Stimulated activated naive CD4-positive, alpha-beta T cell (primary cell): ENCODE measurements at places on chromosomes 1 and 21.

DNA sequence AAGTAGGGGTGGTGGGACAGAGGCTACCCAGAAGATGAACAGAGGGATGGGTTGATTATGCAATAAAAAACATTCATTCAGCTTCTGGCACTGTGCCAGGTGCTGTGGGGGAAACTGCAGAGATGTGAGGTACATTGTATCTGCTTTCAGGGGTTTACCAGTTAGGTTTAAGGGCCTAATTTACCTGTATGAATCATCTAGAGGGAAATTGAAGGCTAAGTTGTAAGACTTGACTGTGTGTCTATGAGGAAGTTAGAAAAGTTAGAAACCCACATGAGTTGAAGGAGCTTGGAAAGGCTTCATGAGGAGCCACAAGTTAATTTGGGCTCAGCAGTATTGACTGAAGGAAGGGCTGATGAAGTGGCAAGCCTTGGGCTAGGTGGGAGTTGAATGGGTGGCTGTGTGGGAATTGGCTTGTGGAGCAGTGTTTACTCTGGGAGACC is 36.7 kb upstream of the APOBEC4 start:
- DNase-seq = no peak

- no peak for DNase-seq
Measured at GRCh38 chr1:98793136-98793535, 131.6 kb downstream of the SNX7 start.

- no peak for DNase-seq
Measured at GRCh38 chr1:222034790-222035189, 292.9 kb upstream of the DUSP10 start.

DNA sequence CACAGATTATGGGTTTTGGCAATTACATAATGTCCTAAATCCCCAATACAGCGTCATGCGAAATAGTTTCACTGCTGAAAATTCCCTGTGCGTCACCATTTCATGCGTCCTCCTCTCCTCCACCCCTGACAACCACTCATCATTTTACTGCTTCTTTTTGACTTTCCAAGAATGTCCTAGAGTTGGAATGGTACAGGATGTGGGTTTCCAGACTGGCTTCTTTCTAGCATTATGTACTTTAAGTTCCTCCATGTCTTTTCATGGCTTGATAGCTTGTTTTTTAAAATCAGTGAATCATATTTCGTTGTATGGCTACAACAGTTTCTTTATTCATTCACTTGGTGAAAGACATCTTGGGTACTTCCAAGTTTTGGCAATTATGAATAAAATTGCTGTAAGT is 7.4 kb downstream of the NBPF3 start:
- DNase-seq = no peak

DNA sequence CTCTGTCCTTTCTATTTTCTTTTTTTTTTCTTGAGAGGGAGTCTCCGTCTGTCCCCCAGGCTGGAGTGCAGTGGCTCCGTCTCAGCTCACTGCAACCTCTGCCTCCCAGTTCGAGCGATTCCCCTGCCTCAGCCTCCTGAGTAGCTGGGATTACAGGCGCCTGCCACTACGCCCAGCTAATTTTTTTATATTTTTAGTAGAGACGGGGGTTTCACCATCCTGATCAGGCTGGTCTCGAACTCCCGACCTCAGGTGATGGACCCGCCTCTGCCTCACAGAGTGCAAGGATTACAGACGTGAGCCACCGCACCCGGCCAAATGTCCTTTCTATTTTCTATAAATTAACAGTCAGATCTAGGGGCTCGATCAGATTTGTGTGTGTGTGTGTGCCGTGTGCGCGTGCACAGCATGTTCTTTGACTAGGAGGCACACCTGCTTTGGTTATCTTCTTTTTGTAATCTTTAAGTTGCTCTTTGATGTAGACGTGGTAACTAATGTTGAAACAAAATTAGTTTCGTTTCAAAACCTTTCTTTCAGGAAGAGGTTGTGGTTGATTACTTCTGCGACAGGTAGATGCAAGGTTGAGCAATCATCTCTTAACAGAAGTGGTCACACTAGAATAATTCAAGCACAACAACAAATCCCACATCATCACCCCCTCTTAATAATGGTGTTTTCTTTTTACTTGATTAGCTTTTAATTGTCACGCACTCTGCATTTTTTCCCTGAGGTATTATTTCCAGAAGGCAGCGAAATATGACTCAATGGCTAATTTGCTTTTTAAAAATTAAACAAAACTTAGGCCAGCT is 779 bp upstream of the DEGS1 start:
- peak; percentile 39 for DNase-seq

DNA sequence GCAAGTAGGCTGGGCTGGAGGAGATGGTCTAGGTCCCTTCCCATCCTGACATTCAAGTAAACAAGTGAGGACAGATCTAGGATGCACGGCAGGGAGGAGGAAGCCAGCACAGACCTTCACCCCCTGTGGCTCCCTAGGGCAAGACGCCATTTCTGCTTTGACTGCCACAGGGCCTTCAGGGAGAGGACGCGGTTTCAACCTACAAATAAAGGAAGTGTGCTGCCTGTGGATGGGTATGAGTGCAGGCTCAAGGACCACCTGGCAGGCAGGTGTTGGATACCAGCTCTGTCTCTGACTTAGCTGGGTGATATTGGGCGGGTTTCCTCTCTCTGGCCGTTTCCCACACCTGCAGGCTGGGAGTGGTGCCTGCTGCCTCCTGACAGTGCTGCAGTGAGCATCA is 16.2 kb downstream of the SLC2A1 start:
- DNase-seq = no peak

DNA sequence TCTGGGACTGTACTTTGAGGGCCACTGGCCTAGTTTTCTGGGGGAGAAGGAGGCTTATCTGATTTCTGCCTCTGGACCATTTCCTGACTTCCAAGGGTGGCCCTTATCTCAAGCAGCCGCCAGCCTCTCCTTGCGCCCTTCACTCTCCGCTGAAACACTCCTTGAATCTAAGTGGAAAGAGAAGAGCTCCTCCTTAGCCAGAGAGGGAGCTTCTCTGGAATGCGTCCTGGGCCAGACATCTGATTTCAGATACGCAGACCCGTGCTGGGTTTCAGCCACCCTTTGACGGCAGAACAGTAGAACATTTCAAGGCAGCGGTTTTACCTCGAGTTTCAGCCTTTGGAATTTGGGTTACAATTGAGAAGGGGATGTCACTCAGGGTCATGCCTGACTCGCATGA is 308.0 kb downstream of the CAMTA1 start:
- no peak for DNase-seq

GRCh38 chr21:42931560-42932235 is 6.3 kb upstream of the ERVH48-1 start:
- DNase-seq = no peak

DNA sequence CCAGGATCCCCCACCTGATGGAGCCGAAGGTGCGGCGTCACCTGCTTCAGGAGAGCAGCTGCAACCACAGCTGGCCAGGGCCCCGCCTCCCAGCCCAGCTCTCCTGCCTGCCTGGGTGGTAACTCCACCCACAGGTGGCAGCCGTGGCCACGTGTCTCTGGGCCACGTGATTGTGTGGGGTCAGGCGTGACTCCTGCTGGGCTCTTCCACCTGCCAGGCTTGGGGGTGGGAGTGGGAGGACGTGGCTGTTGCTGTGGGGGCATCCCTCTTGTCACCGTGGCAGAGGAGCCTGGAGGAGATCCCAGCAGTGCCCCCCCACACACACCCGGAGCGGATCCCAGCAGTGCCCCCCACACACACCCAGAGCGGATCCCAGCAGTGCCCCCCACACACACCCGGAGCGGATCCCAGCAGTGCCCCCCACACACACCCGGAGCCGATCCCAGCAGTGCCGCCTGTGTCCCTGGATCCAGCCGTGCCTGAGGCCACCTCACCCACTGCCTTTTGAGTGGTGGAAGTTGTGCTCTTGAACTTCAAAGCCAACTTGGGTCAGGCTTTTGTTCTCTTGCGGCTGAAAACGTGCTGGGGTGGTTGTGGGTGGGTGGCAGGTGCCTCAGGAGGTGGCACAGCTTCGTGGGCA is 32.2 kb downstream of the POFUT2 start:
- no peak for DNase-seq

DNA sequence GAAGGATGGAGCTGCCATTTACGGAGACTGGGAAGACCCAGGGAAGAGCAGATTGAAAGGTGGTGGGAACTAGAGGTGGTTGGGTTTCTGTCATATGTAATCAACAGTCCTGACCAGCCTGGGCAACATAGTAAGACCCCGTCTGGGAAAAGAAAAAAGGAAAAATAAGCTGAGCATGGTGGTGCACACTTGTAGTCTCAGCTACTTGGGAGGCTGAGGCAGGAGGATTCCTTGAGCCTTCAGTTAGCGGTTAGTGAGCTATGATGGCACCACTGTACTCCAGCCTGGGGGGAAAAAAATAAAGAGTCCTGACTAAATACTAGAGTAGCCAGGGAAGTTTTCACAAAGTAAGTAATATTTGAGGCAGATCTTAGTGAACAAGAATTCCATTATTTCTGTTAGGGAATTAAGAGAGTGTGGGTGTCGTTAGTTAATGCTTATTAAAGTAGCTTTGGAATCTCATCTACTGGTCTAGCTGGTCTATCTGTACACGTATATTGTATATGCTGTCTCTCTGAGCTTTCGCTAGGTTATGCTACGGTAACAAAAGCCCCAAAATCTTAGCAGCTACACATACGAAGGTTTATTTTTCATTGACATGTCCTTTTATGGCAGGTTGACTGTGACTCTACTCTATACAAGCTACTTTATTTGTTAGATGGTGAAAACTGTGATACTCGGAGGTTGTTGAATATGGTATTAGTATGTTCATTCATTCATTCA is 4.4 kb downstream of the NBPF1 start:
- DNase-seq = no peak

- DNase-seq = no peak
Measured at GRCh38 chr1:46687093-46687659, 15.5 kb downstream of the TEX38 start.

DNA sequence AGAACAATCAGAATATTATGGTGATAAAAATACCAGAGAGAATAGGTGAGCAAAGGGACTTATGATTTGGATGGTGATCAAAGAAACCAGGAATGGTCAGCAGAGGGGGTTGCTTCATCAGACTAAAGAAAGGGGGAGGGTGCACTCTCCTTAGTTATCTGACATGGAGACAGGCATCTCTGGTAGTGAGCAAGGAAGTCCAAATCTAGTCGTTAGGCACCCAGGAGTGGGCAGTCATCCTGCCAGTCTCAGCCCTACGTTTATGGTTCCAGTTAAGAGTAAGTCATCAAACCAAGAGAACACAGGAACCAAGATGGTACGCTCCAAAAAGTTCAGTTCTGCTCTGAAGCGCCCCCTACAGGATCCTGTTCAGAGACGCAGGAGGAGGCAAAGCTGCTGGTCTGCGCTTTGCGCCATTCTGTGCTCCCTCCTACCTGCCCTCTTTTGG is 28.6 kb downstream of the EBNA1BP2 start:
- no peak for DNase-seq

- no peak for DNase-seq
Measured at GRCh38 chr1:39802496-39803260, 14.0 kb upstream of the BMP8B start.

DNA sequence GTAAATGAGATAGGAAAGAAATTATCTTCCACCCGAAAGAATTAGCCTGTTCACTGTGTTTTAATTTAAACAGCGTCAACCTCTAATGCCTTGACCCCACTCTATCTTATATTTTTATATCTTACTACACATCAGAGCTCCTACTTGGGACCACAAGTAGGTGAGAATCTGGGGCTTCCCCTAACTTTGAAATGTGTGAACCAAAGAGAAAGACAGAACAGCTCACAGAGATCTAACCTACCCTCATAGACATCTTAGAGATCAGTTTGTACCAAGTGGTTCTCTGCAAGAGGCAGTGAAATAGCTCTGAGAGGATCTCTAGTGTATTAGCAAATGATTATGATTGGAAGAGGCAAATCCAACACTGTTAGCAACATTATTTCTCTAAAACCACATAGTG is 31.0 kb upstream of the IFI16 start:
- DNase-seq = no peak

- DNase-seq = no peak
Measured at GRCh38 chr1:174967845-174968705, 31.7 kb upstream of the CACYBP start.

- no peak for DNase-seq
Measured at GRCh38 chr1:9251501-9251900, 16.9 kb downstream of the H6PD start.

DNA sequence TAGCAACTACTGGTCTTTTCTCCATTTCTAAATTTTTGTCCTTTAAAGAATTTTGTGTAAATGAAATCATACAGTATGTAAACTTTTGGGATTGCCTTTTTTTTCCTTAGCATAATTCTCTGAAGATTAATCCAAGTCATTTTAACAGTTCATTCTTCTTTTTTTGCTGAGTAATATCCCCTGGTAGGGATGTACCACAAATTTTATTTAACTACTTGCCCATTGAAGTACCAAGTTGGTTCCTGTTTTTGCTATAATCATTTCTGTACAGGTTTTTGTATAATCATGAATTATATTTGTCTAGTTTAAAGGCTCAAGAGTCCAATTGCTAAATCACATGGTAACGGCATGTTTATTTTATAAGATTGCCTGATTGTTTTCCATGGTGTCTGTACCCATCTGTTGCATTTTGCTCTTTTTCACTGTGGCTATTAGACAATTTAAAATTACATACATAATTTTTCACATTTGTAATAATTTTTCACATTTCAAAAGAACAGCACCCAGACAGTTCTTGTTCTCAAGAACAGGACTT is 891.1 kb downstream of the USP25 start:
- DNase-seq = no peak

DNA sequence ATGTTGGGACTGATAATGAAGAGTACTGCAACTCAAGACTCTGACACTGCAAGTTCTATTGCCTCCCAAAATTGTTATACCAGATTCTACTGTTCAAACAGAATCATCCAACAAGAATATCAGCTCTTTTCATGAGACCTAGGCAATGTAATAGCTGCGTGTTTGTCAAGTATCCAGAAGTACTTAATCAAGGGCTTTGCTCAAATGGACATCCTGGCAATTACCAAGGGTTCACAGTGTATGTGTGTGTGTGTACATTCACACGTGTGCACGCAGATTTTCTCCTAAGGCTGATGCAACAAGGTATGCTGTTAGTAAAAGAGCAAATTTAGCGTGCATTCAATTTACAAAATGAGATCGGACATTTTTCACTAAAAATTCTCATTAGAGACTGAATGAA is 174.6 kb downstream of the GABPA start:
- no peak for DNase-seq

GRCh38 chr1:196152975-196153374 is 455.3 kb downstream of the KCNT2 start:
- DNase-seq = no peak

DNA sequence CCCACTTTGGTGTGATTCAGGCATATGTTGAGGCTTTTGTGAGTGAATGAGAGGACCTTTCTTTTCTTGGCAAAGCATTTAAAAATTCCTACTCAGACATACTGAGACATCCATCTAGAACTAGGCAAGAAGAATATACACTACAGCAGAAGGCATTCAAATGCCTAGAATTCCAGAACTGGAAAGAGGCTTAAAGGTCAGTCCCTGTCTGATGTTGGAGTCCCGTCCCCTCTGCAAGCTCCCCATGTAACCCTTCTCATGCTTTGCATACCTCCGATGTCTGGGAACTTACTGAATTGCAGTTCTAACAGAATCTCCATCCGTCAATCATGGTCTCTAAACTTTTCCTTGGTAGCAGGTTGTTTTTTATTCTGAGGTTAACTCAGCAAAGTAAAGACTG is 152.9 kb downstream of the ATP6V1G3 start:
- DNase-seq = no peak

GRCh38 chr1:218796773-218797172 is 376.9 kb upstream of the LYPLAL1 start:
- DNase-seq = no peak

GRCh38 chr21:34897828-34898227 is 151.3 kb downstream of the RUNX1 start:
- no peak for DNase-seq

GRCh38 chr1:196774603-196775002 is at the start of gene CFHR3:
Gene CFHR3 (plus strand): TSS chr1:196774840. CDS start chr1:196774887, 47 bp downstream.
- DNase-seq = no peak

GRCh38 chr21:36613059-36613458 is 85.9 kb upstream of the SIM2 start:
- DNase-seq = no peak
